Smooth muscle cell of the brain vasculature (primary cell): ENCODE measurements at places on chromosomes 6 and 20.

GRCh38 chr6:156984178-156984738 is 207.1 kb downstream of the ARID1B start:
- no peak for DNase-seq

DNA sequence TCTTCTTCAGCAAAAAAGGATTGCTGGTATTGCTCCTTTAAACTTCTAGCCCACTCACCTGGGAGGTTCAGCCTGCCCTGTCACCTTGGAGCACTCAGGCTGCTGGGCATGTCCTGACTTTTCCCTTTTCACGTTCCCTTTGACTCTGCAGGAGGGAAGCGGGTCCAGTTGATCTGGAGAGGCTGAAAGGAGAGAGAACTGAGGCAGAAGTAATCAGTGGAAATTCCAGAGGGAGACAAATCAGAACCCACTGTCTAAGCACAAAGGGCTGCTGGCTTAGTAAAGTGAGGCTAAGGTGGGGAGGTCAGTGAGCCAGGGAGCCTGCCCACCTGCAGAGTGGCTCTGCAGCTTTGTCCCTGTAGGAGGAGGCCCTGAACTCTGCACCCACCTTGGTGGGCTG is 9.7 kb upstream of the SYNDIG1 start:
- DNase-seq: no peak

DNA sequence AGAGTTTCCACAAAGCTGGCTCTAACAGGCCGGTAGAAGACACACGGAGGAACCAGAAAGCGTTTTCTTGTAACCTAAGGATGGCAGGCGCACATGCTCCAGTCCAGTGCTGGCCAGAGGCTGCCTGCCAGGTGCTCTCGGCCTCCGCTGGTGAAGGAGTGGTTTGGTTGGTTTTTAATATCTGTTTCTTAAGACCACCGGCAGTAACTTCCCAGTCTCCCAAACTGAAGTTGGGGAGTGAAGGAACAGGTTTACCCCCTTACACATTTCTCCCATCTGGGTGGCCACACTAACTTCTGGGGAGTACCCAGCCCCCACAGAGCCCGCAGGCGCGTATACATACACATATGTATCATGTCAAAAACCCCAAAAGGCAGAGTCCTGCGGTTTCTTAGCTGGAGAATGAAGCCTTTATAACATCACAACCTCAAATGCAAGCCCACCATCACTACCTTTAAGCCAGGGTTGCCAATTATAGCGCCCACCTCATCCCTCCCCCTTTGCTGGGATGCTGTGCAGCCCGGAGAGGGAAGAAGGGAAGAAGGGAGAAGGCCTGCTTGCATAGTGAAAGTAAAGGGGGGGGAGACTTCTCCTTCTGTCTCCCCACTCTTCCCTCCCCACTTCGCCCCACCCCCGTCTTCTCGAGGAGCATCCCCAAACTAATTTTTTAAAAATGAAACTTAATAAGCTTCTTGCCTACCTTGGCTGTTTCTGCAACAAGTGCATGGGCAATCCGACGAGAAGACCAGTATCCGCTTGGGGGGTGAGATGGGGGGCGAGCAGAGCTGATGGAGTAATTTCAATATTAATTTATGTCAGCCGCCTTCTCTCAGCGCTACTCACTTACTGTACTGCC is 1.0 kb downstream of the TRERF1 start:
- DNase-seq: no peak

DNA sequence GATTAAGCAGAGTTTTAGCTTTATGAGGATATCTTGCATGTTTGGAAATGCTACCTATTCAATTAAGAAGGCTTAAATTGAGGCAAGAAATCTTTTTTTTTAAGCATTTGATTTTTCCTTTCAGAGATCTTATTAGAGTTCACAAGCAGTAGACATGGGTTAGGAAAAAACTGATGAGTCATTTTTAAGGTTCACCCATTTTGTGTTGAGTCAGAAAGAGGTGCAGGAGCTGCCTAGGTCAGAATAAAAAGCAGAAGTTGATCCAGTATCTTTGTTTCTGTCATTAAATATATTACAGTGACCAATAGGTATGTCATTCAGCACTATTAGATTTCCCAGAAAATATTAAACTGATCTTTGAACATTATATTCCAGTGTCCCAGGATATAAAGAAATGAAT is 306.8 kb downstream of the LMBRD1 start:
- DNase-seq: no peak

DNA sequence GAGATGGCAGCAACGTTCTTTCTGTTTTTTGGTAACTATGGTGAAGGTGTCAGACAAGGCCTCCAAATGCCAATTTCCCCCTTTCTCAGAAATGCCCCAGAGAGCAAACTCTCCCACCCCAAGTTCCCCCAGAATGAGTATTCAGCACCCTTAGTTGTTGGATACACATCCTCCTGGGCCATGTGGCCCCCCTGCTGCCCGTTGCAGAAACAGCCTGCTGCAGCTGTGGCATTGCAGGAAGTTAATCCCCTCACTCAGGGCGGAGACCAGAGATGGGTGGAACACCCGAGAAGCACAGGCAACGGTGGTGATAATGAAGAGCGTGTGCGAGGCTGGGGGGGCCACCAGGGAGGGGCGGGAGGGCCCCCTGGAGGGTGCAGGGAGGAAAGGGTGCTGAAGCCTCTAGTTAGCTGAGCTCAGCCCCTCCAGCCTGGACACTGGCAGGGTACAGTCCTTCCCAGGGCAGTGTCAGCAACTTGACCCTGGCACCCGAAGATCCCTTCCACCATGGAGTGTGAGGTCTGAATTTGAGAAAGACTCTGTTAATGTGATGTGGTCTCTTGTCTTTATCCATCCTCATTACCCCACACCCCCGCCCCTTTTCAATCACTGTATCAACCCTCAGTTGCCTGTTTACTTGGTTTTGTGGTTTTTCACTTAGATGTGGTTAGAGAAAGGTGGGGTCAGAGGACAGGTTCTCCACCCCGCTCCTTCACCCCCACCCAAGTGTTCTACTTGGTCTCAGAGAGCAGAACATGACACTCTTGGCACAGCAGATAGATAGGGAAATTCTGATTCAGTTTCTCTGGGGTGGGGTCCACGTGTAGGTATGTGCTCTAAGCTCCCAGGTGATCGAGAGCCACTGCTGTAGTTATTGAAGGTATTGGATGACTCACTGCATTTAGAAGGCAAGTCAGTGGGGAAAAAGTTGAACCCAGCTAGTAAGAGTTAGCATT is 208.8 kb upstream of the SUPT3H start:
- DNase-seq: no peak

- DNase-seq: no peak
Measured at GRCh38 chr6:4280031-4280430, 144.7 kb upstream of the ECI2 start.

DNA sequence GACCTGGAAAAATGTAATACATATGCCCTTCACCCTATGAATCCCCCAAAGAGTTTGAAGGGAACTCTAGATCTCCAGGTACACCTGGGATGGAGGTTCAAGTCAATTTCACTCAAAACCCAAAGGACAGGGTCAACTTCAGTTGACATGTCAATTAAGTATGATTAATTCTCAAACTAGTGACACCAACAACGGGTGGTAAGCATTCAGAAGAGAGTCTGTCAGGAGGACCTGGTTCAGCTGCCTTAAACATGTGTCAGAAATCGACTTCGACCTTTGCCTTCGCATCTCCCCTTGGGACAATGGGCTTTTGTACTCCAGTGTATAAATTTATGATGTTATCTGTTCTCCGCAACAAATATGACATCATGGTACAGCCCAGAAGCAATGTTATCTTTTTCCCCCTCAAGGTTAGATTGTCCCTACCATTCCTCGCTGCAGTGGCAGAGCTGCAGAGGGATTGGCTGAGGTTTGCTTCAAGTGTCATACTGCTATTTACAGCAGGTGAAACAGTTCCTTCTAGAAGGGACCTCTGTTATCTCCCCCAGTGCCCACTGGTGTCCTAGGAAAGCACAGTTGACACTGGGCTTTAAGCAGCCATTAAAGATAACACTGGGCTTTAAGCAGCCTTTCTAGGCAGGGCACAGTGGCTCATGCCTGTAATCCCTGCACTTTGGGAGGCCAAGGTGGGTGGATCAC is 94.7 kb upstream of the SNX9 start:
- no peak for DNase-seq

GRCh38 chr6:45498591-45498990 is 120.9 kb upstream of the SUPT3H start:
- no peak for DNase-seq

GRCh38 chr6:90078513-90079289 is 184.4 kb downstream of the GJA10 start:
- no peak for DNase-seq

GRCh38 chr6:117380298-117380697 is 45.4 kb downstream of the ROS1 start:
- no peak for DNase-seq
